AG08395 (cell line): ENCODE measurements at places on chromosomes 5 and 9.

DNA sequence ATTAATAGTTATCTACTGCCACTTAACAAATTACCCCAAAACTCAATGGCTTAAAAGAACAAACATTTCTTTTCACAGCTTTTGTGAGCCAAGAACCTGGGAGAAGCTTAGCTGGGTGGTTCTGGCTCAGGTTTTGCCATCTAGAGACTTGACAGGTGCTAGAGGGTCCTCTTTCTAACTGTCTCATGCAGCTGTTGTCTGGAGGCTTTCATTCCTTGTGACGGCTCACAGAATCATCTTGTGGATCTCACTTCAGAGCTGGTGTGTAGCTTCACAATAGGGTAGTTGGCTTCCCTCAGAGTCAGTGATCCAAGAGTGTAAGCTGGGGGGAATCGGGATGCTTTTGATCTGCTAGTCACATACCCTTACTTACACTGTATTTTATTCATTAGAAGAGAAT lies 81.2 kb upstream of the APC start:
- DNase-seq, result no peak

DNA sequence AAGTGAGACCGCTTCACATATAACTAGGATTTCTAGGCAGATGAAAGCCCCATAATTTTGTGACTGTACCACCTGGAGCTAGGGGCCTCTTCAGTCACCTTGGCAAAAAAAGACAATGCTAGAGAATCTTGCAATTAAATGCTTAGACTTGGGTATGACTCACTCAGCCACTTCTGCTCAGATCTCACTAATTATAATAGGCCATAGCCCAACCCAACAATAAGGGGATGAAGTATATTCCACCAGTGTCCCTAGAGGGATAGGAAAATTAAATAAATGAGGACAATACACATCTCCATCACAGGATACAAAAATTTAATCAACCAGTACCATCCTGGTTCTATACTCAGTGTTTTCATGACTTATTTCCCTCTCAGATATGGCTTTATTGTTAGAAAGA lies 1079.9 kb upstream of the C9orf72 start:
- DNase-seq, result no peak

DNA sequence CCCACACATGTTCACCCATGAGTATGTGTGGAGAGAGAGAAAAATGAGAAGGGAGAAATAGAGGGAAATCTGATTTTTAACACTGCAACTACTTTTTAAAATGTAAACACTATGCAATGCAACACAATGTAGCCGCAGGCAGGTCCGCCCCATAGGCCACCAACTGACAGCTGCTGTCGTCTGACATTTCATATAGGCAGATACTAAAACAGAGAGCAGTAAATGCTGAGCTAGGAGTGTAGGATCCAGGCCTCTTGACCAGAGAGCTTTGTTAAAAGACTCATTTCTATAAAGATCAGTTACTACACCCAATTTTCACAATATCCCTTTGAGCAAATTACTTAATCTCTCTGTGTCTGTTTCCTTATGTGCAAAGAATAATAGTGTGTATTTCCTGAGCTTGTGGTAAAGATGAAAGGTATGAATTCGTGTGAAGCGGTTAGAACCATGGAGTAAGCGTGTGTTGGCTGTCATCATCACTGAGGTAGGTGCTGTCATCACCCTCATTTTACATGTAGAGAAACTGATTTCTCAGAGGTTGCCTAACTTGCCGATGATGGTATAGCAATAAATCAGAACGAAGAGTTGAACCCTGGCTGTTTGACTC lies 55.2 kb upstream of the PDE8B start:
- DNase-seq, result no peak

GRCh38 chr5:1874771-1875220 lies 7.9 kb downstream of the IRX4 start:
- no peak for DNase-seq

DNA sequence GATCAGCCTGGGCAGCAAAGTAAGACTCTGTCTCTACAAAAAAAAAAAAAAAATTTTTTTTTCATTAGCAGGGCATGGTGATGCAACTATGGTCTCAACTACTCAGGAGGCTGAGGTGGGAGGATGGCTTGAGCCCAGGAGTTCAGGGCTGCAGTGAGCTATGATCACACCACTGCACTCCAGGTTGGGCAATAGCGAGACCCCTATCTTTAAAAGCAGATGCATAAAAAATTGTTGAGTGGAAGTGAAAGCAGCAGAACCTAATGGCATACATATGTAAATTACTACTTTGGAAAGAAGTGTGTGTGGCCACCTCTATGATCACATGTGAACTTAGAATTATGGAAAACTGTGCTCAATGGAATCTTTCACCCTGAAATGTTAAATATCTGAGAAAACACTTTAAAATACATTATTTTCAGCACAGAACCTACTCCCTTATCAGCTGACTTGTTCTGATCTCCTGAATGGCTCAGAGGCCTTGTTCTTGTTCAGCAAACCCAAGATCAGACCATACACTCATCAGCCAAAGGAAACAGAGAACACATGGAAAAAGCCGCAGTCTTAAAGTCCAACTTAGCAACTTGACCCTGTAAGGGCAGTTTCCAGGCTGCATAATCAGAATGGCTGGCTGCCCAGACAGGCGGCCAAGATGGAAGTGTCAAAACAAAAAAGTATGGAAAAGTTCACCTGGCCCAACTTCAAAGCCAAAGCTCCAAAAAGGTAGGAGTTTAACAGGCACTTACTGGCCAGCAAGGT lies 56.5 kb downstream of the SIL1 start:
- no peak for DNase-seq

DNA sequence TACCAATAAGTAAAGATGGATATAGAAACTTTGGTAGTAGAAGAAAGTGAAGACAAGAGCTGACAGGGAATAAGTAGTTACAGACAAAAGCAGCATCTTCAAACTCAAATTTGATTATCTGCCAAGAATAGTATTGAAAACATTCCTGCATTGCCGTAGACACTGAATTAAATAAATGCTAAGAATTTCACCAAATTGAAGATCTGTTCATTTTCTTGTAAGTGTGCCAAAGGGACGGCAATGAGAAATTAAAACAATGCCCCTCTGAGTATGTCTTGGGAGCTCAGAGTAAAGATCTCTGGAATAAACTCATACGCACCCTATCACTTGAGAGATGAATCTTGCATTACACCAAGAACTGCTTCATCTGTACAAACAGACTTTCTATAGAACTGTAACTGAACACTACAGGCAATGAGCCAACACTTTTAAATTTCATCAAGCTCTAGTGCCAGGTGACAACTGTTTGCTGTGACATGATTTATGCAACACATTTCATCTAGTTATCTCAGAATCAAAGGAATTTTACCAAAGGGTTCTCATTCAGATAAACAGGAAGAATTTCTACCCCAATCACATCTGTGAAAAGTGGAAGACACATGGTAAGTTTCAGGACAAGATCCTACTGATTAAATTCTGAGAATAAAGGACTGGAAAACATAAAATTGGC lies 66.9 kb downstream of the RFX3 start:
- no peak for DNase-seq

DNA sequence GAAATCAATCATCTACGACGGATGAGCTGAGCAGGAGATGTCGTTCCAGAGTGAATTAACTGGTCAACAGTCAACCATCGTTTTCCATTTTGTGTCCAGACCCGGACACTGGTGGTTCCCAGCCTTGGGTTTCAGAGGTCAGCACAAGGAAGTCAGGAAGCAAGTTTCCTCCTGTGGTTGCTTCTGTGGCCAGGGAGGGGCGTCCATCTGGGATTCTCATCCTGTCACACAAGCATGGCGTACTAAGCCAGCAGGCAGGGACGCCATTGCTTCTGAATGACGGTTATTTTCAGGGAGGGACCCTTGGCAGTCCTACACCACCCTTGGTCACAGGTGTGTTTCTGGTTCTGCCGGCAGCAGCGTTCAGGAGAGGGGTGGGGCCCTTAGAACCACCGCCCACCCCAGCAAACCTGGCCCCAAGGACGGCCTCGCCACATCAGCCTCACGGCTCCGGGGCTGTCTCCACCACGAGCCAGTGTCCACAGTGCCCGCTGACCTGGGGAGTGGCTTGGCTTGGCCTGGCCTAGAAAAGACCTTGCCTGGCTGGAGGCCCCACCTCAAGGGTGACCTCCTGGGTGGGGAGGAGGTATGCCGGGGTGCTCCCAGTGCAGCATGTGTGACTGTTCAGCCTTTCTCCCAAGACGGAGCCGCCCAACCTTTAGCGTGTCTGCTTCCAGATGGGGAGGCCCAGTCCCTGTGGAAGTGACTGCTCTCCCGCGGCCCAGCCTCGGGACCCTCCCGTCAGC lies 25.2 kb downstream of the NDUFS6 start:
- no peak for DNase-seq

DNA sequence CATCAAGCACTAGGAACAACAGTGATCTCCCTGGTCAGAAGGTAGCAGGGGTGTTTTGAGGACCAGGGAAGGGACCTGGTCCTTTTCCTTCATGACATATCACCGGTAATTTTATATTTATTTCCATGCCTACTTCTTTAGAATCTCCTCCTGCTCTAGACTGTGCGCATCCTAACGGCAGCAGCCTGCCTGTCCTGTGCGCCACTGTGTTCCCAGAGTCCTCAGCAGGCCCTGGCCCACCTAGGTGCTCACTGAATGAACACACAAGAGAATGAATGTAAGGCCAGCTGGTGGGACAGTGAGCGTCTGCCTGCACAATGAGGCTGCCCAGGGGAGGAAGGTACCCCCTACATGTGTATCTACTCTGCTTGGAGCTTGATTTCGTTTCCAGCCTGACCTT lies 51.5 kb downstream of the C5orf15 start:
- no peak for DNase-seq

DNA sequence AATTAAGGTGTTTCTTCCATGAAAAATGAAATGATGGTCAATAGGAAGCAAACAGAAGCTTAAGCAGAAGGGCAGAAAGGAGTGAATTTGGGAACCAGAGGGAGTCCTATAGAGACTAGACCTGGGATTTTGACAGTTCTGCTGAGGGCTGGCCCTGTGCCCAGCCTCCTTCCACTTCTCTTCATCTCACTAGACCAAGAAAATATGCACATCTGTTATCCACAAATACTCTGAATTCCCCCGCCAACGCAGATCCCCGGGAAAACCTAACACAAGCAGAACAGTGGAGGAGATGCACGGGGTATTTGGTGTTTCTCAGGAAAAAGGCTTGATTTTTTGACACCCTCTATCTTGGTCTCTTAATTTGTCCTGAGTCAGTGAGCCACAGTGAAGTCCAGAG lies 22.7 kb downstream of the GRIA1 start:
- peak; percentile 31 for DNase-seq
